Central memory CD4-positive, alpha-beta T cell (primary cell): ENCODE measurements at places on chromosomes 12 and 14.
A peak's percentile ranks its signal among the peaks of the same experiment; 100 is the strongest.

DNA sequence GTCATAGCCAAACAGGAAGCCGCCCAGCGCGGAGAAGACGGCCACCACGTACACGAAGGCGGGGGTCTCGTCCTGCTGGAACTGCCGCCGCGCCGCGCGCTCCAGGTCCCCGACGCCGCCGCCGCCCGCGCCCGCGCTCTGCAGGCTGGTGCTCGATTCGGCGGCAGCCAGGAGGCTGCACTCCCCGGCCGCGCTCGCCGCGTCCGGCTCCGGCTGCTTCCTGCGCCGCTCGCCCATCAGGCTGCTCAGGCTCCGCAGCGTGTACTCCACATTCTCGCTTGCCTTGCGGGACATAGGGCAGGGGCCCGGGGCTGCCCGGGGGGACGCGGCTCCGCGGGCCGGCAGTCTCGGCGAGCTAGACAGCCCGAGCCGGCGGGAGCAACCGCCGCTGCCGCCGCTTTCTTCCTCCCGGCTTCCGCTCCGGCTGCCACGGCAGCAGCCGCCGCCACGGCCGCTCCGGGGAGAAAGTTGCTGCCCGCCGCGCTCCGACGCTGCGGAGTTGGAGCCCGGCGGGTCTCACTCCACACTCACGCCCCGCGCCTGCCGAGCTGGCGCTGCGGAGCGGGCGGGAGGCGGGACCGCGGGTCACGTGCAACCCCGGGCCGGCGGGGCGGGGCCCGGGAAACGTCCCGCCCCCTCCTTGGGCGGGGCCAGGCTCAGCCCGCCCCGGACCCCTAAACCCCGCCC is at the start of gene SLC2A13:
Gene SLC2A13 (minus strand): TSS at position 567 of the 687 bp plus-strand sequence. CDS start 273 bp downstream, at position 294.
- peak; percentile 72 for DNase-seq

- DNase-seq = no peak
Measured at GRCh38 chr12:62684570-62685295, 218.1 kb downstream of the MON2 start.

DNA sequence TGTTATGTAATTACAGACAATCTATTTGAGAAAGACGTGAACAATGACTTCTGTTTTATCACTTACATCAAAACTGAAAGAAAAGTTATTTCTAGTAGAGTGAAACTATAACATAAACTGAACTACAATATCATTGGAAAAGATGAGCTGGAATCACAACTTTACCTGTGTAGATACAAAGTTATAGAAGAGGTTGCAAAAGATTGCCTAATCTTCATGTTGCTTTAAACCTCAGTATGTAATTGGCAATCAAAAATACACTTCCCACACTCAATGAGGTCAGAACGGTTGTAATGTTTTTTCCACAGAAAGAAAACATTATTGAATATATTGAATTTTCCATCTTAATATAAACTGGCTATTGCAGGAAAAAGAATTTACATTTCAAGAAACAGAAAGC is 37.7 kb upstream of the GXYLT1 start:
- no peak for DNase-seq

- DNase-seq = no peak
Measured at GRCh38 chr12:22069851-22070250, 23.8 kb downstream of the CMAS start.

GRCh38 chr12:54173906-54174471 is 14.8 kb downstream of the SMUG1 start:
- DNase-seq = no peak

GRCh38 chr12:107917912-107918800 is 143.7 kb downstream of the ASCL4 start:
- no peak for DNase-seq

DNA sequence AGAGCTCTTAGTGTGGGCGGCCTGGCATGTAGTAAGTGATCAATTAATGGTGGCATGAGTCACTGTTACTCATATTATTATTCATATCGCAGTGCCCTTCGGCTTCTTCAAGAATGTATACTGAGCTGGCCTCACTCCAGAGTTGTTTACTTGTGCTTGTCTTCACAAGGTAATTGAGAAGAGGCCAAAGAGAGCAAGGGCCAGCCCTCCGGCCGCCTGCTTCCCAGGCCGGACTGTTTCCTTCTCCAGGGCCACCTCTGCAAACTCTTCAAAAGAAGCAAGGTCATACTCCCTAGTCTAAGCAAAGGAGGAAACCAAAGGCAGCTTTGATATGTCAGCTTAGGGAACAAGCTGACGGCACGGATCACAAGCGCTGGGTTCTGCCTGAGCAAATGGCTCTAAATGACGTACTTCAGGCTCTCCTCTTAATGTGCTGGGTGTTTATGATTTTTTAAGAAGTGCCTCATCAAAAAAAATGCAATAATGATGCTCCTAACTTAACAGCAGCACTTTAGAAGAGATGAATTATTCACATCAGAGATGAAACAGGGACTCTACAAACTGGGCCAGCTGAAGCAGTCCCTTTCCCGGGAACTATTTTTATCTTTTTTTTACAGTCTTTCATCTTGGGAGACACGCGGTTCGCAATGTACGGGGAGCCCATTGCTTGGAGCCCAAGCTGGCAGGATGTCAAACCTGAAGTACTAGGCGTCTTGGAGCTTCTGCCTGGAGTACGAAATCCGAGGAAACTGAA is 65.6 kb upstream of the DLK1 start:
- DNase-seq = no peak

- no peak for DNase-seq
Measured at GRCh38 chr14:30179381-30180130, 251.9 kb upstream of the PRKD1 start.

GRCh38 chr12:15532364-15532977 is 210.2 kb downstream of the PTPRO start:
- peak; percentile 59 for DNase-seq

- peak; percentile 63 for DNase-seq
Measured at GRCh38 chr12:47767216-47767724, 5.8 kb upstream of the SLC48A1 start.

GRCh38 chr12:54596526-54596946 is 8.1 kb upstream of the PPP1R1A start:
- peak; percentile 28 for DNase-seq

- DNase-seq = no peak
Measured at GRCh38 chr12:128548949-128549348, 274.8 kb downstream of the SLC15A4 start.

GRCh38 chr12:95557625-95558024 is 6.3 kb upstream of the USP44 start:
- no peak for DNase-seq

DNA sequence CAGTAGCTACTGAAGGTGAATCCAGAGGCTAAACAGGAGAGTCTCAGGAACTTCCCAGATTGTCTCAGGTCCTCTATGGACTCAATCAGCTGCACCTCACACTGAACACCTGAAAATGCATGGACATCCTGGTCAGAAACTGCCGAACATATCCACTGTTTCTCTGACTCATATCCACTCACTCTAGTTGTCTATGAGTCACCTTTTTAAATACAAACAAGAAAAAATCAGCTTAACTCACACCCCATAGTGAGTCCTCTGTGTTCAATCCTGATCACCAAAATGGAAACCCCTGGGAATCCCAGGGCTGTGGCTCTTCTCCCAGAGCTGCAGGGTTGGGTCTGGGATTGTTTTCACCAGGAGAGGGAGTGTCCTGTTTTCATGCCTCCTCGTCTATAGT is 556.7 kb downstream of the TMEM121 start:
- DNase-seq = no peak

DNA sequence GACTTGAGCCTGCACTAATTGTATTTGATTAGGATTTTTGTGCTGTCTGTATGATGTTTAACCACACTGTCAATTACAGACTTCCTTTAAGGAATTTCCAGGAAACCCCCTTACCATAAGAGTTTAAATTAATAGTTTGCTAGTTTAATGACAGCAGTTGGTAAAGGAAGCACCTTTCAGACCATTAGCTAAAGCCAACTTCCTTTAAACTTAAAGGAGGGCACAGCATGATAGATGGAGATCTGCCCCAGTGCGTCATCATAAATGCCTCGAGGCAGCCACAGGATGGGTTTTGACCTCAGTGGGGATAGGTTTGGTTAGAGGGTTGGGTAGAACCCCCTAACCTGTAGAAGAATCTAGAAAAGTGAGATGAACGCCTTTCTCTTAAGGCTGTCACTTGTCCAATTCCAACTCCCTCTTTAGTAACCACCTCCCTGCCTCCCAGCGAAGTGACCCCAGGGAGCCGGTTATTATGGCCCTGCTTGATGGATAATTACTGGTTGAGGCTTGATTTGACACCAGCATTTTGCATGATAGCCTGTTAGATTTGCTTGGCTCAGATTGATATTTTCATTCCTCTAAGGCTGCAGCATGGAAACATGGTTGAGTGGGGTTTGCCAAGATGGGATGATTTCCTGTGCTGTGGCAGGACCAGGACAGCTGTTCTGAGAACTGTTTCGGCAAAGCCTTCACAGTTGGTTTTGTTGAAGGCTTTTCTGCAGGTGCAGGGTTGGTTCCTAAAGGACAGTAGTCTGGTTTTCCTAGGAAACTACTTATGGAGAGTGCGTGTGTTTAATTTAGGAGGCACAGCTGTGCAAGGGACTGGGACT is 62.7 kb downstream of the CHST11 start:
- peak; percentile 70 for DNase-seq

DNA sequence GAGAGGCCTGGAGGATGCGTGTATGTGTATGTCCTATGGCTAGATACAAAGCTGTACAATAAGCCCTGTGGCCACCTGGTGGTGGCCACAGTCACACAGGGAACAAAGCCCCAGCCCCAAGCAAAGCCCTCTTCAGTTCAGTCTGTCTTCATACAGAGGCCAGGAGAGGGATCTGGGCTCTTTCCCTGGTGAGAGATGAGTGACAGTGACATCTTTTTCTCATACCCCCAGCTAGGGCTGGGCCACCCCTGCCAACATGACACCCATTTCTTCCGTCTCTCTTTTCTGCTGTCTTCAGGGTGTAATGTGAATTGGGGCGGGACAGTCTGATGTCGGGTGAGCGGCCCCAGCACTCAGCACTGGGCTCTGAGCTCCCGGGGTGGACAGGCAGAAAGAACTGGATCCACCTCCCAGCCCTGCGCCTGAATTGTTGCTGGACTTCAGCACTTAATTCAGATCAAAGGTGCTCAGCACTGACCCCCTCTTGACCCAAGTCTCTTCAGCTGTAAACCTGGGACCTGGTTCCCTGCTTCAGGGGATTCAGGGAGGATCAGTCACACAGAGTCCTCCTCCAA is 59.8 kb downstream of the SERPINA3 start:
- DNase-seq = no peak

DNA sequence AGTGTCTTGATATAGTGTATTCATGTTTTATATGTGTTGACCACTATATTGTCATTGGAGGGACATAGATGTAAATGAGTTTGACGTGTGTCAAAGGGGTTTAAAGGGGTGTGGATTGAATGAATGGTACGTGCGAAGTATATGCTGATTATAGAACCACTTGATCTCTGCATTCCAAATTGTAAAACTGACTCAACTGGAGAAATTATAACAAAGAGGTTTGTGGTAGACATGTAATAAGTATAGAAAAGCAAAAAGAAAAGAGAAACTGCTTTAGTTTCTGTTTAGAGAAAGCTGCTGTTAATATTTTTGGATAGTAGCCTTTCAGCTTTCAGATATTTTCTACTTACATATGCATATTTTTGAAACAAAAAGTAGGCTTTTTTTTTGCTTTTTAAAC is 8.9 kb upstream of the MYRFL start:
- DNase-seq = no peak

DNA sequence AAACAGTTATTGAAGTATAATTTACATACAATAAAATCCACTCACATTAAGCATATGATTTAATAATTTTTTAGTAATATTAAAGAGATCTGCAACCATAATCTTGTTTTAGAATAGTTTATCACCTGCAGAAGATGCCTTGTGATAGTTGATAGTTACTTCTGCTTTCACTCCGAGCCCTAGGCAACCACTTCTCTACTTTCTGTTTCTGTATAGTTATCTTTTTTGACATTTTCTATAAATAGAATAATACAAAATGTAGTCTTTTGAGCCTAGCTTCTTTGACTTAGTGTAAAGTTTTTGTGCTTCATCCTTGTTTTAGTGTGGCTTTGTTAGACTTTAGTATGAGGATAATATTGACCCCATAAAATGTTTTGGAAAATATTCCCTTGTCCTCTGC is 111.0 kb downstream of the MNAT1 start:
- no peak for DNase-seq

- no peak for DNase-seq
Measured at GRCh38 chr14:93870377-93870776, 56.8 kb upstream of the FAM181A start.
